GM23338 (cell line): ENCODE measurements at places on chromosomes 16 and 17.

- no peak for DNase-seq
Observed at GRCh38 chr16:11650641-11651591, 17.3 kb upstream of the SNN start.

DNA sequence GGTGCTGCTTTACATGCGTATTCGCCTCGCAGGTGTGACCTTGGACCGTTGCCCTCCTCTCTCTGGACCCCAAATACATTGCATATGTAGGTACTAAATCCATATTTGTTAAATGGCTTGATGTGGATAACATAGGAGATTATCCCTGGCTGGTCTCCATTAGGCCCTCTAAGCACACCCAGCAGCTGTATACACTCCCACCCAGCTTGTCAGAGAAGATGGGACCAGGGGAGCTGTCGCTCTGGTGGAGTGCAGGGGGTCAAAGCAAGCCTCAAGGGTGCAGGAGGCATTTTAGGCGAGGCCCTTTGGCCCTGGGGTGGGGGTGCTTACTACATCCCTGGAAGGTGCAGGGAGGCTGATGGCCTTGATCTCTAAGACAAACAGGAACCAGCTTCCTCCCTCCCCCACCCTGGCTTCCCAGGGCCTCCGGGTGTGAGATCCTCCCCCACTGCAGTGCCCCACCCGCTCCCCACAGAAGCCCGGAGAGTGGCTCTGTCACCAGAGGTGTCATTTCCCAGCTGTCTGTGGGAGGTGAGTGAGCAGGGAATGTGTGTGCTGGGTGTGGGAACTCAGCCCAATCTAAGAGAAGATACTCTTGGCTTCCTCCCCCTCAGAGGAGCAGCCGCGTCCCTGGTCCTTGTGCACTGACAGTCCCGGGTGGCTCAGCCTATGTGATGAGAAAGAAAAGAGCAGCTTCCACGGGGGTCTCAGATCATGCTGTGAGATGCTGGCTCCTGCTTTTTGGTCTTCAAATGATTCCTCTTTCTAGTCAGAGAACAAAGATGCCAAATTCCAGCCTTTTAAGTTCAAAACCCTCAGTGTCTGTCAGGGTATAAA is 1.4 kb upstream of the VAMP2 start:
- peak; percentile 59 for DNase-seq

GRCh38 chr17:80251966-80252365 is 8.7 kb upstream of the RNF213 start:
- DNase-seq, result no peak

DNA sequence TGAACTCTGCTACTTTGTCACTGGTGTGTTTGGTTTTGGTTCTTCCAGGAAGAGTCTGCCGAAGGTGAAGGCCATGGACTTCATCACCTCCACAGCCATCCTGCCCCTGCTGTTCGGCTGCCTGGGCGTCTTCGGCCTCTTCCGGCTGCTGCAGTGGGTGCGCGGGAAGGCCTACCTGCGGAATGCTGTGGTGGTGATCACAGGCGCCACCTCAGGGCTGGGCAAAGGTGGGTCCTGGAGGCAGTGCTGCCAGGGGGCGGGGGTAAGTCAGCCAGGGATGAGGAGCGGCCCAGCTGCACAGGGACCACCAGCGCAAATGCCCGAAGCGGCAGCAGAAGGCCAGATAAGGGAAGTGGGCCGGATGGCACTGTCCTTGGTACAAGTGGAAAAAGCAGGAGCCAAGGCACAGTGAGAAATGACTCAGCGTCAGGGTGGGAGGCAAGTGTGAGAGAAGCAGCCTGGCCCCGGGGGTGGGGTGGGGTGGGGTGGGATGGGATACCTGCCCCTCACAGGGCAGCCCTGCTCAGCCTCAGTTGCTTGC is 41.9 kb downstream of the TMEM11 start:
- no peak for DNase-seq

DNA sequence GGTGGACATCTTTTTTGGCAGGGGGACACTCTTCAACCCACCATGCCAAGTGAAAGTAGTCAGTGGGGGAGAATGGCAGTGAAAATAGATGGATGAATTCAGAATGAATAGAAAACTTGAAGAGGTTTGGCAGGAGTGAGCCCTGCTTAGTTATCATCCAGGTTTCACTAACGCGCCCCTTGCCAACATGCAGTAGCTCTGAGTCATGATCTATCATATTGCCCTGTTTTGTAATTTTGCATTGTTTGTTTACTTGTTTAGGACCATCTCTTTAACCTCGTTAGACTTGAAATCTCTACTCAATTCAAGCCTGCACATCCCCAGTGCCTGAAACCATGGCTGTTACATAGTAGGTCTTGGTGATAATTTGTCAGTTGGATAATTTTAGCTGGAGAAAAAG is 116.7 kb downstream of the RBFOX1 start:
- no peak for DNase-seq
